ENCODE measurements at places on chromosomes 13 and 19.

DNA sequence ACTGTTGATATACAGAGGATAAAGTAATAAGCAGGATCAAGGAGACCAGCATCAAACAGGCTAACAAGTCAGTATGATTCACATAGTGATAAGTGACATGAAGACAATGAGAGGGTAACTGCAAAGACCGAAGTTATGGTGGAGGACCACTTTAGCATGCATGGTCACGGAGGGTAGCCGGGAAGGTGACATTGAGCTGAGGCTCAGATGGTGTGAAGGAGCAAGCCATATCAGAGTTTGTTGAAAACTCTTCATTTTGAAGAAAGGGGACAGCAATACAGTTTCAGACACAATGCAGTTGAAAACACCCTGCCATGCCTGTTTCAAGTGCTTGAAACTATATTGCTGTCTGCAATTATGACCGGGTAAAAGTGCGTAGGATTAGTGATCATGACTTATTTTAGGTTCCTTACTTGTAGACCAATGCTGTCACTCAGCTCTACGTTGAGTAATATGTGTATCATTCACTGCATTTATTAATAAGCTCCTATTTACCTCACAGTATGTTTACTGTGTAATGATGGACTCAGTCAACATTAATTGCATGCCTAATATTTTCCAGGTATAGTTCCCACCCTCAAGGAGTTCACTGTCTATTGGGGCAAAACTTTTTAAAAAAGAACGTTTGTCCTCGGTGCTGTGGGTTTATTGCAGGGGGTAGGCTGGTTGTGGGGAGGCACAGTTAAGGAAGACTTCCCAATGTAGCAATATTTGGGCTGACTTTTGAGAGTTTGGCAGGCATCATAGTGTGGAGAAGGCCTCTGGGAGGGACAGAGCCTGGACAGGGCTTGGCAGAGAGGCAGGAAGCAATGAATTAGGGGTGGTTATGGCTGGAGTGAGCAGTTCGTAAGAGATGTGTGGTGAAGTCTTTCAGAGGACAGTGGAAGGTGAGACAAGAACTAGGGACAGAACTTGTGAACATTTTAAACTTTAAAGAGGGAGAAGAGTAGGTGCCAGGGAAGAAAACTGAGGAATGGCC, 3.2 kb downstream of the UBAC2 start:
- no peak for DNase-seq

DNA sequence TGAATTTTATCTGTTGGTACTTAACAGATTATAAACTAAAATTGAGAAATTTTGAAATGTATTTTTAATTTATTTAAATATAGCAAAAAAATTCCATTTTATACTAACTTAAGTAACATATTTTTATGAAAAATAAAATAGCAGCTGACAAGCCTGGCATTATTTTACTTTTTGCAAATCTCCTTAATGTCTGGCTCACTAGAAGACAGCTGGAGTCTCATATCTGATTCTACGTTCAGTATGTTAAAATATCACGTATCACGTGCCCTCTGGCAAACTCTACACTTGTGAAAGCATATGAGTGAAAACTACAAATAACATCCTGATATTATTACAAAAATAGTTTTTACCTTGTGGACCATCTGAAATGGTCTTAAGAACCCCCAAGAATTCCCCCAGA, 513.2 kb upstream of the NBEA start:
- peak; percentile 62 for DNase-seq

DNA sequence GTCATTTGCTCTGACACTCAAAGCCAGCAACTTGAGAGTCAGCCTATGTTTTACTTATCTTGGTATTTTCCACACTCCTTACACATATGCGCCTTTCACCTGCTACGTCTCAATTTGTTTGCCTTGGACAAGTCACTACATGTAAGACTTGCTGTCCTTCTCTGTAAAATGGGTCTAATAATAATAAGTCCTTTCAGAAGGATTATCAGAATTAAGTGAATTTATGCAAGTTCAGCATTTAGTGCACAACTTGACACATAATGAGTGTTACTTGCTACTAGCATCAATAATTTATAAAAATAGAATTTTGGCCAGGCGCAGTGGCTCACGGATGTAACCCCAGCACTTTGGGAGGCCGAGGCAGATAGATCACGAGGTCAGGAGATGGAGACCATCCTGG, 71.1 kb upstream of the UBL3 start:
- no peak for DNase-seq

GRCh38 chr13:39345982-39346381, 257.0 kb downstream of the LHFPL6 start:
- DNase-seq: no peak

DNA sequence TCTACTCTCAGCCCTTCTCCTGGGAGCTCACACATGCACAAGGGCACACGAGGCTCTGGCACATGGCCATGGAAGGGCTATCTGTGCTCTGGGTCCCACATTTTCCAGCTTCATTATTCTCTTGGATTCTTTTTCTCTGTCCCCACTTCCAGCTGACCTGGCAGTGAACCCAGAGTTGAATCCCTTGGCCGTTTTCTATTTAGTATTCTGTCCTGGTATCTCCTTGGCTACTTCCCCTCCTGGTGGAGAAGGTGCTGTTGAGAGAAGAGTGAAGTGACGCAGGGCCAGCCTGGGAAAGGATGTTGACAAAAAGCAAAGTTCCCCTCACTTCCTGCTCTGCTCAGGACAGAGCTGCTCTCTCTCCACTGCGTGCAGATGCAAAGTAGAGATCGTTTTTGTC, 303.1 kb downstream of the IRS2 start:
- DNase-seq: no peak

Data from tongue (tissue), 3 donors.